ENCODE measurements at places on chromosomes 6 and 20.

DNA sequence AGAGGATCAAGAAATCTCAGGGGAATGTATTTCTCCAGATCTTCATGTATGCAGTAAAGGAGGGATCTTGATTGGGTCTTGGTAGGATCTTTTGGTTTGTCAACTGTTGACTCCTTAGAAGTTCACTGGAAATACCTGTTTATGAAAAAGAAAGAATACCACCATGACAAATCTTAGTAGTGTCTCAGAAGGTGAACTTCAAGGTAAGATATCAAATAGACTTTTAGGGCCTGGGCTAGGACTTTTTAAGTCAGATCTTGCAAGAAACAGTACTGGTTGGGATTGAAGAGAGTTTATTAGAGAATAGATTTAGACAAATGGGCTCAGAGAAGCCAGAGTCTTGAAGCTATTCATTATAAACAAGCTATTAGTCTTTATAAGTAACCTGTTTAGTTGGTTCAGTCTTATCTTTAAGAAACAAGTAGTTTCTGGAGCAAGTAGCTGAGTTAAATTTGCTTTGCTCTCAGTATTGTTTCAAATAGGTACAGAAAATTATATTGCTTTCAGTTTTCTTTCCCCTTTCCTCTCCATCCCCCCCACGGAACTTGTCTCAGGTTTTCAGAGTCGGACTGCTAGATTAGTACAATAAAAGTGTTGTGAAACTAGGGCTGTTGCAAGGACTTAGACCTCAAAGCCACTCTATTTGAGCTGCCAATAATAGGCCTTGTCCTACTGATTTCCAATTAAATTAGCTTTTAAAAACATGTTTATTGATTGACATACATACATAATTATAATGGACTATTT, 529.1 kb upstream of the CITED2 start:
- no peak for DNase-seq

DNA sequence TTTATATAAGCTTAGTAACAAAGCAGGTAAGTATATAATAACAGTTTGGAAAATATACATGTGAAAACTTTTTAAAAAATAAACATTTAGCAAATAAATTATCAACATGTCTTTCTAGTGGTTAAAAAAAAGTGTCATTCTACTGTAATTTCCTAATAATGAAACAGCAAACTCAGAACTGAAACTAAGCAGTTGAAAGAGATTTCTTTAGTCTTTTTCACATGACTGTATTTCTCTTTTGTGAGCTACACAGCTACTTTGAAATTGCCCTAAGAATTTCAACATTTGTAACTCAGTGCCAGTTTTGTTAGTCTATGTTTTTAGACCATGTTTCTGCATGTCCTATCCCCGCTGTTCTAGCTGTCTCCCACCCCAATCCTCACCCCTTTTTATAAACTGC, 28.4 kb upstream of the SDHAF4 start:
- DNase-seq = no peak

- no peak for DNase-seq
Observed at GRCh38 chr6:113315879-113316278, 541.3 kb upstream of the MARCKS start.

GRCh38 chr6:106094261-106094963, 8.3 kb downstream of the PRDM1 start:
- DNase-seq = no peak

- DNase-seq = no peak
Observed at GRCh38 chr20:63742381-63743024, 2.9 kb downstream of the SLC2A4RG start.

DNA sequence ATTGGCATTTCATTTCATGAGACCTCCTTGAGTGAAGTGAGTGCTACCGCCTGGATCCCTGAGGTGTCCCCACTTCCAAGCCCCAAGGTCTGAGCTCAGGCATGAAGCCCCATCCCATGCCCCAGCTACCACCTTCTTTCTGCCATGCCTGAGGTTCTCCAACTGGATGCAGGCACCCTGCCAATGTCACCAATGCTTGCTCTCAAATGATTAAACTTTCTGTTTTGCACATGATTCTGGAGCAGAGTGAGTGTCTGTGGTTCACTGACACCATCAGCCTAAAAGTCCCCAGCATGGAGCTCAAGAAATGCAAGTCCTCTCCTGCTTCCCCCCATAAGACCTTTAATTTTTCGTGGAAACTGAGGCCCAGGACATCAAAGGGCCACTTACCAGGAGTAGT, 43.7 kb upstream of the BPIFA2 start:
- no peak for DNase-seq

DNA sequence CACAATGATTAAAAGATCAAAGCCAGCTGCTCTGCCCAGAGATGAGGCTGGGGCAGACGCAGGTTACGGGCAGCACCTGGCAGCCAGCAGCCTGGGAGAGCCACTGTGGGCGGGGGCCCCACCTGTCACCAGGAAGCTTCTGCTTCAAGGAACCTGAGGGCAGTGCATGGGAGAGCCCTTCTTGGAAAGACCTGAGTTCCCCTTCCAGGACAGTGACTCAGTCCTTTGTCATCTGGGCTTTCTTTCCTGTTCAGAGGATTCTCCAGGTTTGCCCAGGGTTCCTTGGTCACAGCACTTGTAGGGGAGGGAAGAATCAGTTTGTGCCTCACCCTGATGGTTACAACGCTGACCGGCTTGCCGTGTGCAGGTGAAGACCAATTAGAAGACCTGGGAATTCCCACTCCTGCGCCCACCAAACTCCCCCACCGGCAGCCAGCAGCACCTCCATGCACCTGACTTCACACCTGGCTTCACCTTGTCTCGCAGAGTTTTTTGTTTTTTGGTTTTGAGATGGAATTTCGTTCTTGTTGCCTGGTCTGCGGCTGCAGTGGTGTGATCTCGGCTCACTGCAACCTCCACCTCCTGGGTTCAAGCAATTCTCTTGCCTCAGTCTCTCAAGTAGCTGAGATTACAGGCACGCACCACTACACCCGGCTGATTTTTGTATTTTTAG, 2.0 kb downstream of the ZBP1 start:
- no peak for DNase-seq

GRCh38 chr20:37936451-37936850, 33.5 kb downstream of the VSTM2L start:
- no peak for DNase-seq

DNA sequence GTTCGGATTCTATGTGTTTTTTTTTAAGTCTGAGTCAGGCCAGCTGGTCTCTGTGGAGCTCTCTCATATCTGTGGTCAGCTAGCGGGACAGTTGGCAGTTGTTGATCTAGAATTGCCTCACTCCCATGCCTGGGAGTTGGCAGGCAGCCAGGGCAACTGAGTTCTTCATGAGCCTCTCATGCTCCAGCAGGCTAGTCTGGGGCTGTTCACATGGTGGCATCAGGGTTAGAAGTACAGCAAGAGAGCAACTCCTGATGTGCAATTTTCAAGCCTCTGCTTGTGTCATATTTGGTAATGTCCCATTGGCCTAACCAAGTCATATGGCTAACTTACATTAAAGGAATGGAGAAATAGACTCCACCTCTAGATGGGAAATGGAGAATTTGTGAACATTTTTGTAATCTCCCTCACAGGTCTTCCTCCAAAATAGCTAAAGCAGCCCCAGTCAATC, 6.7 kb upstream of the IFT52 start:
- DNase-seq = no peak

DNA sequence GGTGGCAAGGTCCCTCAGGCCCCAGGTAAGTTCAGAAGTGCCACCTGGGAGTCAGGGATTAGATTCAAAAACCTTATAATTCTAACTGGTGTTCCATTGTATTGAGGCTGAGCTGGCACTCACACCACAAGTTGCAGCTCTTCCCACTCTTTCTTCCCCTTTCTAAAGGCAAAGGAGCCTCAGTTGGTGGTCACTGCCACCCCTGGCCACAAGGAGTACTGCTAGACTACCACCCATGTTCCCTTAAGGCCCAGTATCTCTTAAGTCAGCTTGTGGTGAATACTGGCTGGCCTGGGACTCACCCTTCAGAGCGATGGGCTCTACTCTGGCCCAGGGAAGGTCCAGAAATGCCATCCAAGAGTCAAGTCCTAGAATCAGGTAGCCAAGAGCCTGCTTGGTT, 421.1 kb upstream of the KHDRBS2 start:
- no peak for DNase-seq

DNA sequence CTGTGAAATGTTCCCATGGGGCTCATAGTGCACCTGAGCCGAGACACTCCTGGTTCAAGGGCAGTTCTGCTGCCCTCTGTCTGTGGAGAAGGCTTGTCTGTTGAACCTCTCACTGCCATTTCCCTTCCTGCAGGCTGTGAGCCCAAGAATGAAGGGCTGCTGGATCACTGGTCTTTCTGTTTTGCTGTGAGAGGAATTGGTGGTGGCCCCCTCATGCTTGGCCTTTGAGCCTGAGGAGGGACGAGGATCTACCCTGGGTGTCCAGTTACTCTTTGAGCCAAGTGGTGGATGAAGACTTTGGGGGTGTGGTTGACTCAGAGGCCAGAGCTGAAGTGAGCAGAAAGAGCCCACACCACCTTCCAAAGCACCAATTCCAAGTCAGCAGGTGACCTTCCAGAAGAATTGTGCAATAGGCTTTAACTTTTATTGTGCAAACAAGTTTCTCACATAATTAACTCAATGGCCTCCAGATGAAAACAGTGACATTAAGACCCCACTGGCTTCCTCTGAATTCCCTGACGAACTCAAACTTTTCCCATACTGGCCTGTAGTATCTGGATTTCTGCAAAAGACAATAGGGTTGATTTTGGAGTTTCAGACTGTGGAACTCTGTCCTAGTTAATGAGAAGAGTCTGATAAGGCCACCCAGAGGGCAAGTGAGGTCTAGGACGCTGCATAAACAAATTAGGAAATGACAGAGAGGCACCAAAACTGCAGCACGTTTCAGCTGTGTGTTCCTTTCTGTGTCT, 101.5 kb downstream of the PHACTR3 start:
- no peak for DNase-seq

DNA sequence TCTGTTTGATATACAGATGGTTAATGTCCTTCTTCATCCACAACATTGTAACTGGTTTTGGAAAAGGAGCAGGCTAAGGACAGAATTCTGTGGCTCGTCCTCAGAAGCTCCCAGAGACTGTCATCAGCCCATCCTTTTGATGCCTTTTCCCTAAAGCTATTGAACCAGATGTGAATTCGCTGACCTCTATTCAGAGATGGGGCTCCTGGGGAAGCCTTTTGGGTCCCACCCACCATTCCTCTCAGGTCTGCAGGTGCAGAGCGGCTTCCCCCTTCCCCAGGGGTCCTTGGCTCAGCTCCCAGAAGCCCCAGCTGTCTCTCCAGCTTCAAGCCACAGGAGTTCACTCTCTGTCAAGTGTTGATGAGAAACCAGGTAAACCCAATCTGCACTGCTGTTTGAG, 191.7 kb downstream of the SMOC2 start:
- DNase-seq = peak; percentile 46

DNA sequence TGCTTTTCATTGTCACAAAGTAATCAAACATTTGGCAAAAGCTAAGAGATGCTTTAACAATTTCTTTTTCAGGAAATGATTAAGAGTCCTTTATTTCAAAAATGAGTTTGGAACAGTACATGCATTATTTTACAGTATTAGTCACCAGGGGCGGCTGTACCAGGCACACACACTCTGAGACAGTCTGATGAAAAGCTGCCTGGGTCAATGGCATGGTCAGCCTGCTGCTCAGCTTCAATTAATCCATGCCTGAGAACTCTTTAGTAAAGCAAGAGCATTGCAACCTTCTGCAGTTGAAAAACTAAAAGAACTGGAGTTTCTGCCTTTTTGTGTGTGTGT, 105.5 kb downstream of the TULP4 start:
- DNase-seq = no peak

- no peak for DNase-seq
Observed at GRCh38 chr6:80357674-80358073, 251.2 kb downstream of the BCKDHB start.

- no peak for DNase-seq
Observed at GRCh38 chr6:161547617-161548016, 273.8 kb upstream of the AGPAT4 start.

DNA sequence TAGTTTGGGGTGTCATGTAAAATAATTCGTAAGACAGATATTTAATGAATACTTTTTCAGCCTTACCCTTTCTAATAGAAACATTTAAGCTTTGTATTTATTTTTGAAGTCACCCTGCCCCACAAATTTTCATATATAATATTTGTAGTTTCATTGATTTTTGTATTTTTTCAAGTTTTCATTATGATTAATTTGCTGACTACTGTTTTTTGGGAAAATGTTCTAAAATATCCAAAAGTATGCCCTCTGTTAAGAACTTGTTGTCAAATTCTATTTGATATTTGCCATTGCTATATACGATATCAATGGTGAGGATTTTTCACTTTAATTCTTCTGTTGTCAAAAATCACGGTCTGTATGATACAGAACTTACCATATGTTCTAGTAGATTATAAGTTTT, 793.9 kb upstream of the CITED2 start:
- no peak for DNase-seq

DNA sequence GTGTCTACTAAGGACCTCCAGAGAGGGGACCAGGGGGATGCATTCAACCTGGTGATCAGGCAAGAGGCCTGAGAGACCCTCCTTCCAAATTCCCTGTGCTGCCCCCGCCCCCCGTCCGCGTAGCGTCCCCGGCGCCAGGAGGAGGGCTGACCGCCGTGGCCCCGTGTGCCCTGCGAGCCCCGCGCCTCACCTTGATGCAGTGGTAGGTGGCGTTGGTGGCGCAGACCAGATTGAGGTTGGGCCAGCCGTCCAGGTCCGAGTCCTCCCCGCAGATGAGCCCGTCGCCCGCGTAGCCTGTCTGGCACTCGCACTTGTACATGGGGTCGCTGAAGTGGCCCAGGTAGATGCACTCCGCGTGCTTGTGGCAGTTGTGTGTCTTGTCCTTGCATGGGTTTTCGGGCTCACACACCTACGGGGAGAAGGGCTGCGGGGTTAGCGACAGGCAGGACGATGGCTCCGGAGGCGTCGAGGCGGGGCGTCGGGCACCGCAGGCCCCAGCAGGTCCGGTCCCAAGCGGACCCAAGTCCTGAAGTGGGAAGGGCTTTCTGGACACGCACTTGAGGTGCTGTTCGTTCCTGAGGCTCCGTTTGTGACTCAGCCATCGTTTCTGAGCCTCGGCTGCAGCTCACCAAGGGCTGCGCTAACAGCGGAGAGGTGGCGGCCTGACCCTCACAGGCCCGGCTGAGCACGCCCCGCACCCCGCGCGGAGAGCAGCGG, 21.7 kb downstream of the THBS2 start:
- DNase-seq = no peak

DNA sequence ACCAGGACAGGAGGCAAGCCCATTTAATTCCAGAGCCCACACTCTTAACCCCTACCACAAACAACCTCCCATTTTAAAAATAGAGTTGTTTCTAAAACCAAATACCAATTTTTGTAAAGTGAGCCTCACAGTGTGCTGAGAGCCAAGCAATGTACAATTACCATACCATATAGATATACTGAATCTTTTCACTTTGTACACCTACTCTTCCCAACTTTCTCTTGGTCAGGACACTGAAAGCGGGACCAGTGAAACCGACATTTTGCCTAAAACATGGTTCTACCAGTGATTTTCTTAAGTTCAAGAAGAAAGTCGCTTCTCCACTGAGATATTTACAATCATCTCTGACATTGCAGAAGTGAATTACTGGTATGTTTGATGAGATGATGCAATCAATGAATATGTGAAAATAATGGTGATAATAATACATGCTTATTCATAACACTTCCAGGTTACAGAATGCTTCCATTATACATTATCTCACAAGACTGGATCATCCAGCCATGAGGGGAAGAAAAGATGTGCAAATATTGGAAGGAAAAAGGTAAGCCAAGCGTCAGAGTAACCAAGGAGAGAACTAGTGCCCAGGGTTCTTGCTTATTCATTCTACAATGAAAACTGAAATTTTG, 74.1 kb downstream of the HIVEP2 start:
- no peak for DNase-seq

GRCh38 chr6:40542175-40542764, 44.9 kb downstream of the LRFN2 start:
- no peak for DNase-seq

Data from NCI-H1105 (cell line).